ENCODE measurements at places on chromosomes 7 and 10.

DNA sequence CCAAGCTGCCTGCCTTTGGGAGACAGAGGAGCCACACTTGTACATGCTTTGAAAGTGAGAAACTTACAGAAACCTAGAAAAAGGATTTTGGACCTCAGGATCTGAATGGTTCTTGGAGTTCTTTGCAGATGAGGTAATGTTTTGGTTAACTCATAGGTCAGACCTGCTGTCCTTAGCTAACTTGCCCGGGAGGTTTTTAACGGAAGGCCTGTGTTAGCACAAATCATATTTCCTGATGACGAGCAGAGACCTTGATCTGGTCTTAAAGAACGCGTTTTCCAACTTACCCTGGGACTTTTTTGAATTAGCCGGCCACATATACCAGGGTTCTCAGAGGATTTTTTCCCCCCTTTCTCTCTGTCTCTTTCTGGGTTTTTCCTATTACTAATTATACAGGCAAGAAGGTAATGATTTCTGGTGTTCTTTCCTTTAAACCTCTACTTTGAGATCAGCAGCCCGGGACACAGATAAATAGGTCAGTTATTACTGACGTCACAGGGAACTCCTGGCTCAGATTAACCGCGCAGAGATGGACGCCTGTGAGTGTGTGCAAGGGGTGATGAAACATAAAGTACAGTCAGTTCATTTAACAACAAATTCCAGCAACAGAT is 101.7 kb upstream of the KLF6 start:
- no peak for DNase-seq

- peak; percentile 89 for DNase-seq
Observed at GRCh38 chr10:103451091-103451813, 918 bp downstream of the CALHM2 start.

DNA sequence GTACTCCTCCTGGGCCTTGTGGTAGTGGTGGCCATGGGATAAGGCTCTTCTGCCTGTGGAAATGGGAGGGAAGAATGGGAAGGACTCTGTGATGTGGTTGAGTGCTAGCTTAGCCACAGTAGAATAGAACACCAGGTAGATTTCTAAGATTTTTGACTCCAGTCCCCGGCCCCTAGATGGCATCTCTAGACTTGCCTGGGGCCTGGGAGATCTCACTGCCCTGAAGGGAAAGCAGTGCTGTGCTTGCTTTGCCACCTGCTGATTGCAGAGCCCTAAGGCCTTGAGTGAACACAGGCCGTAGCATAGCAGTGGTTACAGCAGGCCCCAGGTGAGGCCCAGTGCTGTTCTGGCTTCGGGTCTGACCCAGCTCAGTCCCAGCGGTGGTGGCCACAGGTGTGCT is 252.0 kb downstream of the TCF7L2 start:
- DNase-seq: no peak

- no peak for DNase-seq
Observed at GRCh38 chr10:83736008-83736407, 403.3 kb upstream of the GHITM start.

DNA sequence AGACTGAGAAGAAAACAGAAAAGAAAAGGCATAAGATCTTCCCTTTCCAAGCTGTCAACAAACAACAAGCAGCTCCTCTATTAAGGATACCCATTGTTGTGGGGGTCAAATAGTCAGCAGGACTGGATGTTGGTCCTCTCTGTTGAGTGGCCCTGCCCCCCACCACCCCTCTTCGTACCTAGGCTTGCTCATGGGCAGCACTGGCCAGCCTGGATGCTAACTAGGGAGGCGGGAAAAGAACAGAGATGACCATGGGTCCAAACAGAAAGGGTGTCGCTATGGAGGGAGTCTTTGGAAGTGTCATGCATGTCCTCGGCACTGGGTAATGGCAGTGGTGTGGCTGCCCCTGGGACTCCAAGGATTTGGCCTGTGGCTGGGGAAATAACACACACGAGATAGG is 45.6 kb downstream of the SPDYE5 start:
- DNase-seq: peak; percentile 40

GRCh38 chr10:14822879-14823755 is 14.7 kb downstream of the CDNF start:
- no peak for DNase-seq

GRCh38 chr10:59033622-59034021 is 142.8 kb upstream of the PHYHIPL start:
- DNase-seq: no peak

GRCh38 chr7:37669818-37670217 is 13.7 kb upstream of the GPR141 start:
- DNase-seq: no peak

DNA sequence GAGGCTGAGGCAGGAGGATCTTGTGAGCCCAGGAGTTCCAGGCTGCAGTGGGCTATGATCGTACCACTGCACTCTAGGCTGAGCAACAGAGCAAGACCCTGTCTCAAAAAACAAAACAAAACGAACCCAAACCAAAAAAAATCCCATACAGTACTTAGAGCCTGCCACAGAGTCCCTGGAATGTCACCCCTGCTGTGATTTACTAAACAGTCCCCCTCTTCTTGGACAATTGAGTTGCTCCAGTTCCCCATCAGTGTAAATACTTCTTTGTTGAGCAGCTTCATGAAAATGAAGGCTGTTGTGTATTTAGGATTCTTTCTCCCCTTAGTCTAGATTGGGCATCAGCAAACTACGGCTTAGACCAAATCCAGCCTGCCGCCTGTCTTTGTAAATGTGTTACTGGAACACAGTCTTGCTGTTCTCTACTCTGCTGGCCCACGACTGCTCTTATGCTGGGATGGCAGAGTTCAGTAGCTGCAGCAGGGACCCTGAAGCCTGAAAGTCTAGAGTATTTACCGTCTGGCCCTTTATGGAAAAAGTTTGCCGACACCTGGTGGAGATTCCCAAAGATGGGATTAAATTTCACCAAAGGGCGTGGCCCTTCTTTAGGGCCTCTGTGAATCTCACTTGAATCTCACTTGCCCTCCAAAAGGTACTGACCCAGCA is 57.8 kb downstream of the PALD1 start:
- no peak for DNase-seq

- DNase-seq: no peak
Observed at GRCh38 chr10:11787846-11788245, 35.3 kb upstream of the PROSER2 start.

Data from coronary artery (tissue), 2 donors.